ENCODE measurements at places on chromosomes 1 and 21.

- no peak for DNase-seq
Measured at GRCh38 chr1:200369706-200370105, 40.1 kb downstream of the ZNF281 start.

GRCh38 chr21:38832664-38833063, 26.9 kb downstream of the ETS2 start:
- no peak for DNase-seq

GRCh38 chr21:14911351-14911750, 153.4 kb downstream of the NRIP1 start:
- no peak for DNase-seq

DNA sequence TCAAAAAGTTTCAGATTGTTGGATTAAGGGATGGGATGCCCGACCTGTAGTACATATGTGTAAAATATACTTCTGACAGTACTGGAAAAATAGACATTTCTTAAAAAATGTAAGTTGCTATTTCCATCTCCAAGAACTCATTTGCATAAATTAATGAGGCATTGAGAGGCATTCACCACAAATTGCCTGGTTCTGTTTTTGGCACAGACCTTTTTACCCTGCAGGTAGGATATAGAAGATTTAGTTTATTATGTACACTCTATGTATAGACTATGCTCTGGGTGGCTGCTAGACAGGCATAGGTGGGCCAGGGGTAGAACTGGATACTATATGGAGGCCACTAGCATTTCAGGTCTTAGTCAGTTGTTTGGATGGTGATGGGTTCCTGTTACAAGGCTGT, 8.0 kb downstream of the CCDC17 start:
- DNase-seq: no peak

DNA sequence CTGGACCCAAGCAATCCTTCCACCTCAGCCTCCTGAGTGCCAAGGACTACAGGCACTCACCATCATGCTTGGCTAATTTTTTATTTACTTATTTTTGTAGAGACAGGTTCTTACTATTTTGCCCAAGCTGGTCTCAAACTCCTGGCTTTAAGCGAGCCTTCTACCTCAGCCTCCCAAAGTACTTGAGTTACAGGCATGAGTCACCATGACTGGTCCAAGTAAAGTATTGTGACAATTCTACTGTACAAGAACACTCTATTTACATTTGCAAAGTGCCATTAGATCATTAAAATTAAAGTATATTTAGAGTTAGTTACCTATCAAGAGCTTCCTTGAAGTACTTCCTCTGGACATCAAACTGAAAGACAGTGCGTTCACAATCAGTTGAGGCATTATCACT, 44.8 kb downstream of the NRDC start:
- DNase-seq: no peak

DNA sequence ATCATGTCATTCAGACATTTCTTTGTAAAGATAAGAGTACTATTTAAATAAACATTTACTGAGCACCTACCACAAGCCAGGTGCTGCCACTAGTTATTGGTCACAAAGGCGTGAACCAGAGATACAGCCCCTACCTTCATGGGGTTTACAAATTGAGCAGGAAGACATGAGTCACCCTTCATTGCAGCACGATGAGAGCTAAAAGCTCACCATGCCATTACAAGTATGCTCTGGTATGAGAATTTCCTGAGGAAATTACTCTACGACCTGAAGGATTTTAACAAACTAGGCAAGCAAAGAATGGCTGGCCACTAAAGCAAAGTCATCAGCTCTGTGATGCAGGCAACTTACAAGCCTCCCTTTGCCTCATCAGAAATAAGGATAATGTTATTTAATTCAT, 346.8 kb downstream of the BRINP2 start:
- no peak for DNase-seq

DNA sequence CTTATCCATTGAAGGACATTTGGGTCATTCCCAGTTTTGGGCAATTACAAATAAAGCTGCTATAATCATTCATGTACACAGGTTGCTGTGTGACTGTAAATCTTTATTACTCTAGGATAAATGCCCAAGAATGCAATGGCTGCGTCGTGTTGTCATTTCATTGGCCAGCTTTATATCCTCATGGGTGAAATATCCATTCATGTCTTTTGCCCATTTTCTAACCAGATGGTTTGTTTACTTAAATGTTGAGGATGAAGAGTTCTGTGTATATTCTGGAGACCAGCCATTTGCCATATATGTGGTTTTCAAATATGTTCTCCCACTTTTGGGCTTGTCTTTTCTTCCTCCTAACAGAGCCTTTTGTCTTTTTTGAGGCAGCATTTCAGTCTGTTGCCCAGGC, 25.3 kb downstream of the TRIM11 start:
- no peak for DNase-seq

GRCh38 chr1:48039088-48040054, 42.2 kb upstream of the TRABD2B start:
- DNase-seq: no peak

DNA sequence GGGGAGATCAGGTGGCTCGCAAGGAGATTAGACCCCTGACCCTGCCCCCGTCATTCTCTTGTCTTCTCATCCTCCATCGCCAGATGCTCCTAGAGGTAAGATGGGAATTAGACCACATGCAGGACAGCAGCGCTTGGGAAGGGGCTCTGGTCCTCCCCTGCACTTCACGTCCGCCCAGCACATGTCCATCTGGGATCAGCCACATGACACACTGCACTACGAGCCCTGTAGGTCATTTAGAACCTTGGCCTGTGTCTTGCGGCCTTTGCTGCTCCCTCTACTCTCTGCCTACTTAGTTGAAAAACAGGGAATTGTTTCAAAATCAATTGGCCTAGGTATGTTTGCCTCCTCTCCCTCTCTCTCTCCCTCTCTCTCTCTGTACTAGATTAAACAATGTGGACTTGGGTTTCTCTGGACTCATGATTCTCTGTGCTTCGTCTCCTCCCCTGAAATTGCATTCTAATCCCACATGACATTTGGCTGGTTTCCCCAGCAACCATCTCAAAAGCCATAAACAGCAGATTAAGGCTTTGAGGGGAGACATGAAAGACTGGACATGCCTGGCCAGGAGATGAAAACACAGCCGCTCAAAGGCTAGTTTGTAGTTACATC, 3.8 kb upstream of the NCMAP start:
- DNase-seq: no peak

DNA sequence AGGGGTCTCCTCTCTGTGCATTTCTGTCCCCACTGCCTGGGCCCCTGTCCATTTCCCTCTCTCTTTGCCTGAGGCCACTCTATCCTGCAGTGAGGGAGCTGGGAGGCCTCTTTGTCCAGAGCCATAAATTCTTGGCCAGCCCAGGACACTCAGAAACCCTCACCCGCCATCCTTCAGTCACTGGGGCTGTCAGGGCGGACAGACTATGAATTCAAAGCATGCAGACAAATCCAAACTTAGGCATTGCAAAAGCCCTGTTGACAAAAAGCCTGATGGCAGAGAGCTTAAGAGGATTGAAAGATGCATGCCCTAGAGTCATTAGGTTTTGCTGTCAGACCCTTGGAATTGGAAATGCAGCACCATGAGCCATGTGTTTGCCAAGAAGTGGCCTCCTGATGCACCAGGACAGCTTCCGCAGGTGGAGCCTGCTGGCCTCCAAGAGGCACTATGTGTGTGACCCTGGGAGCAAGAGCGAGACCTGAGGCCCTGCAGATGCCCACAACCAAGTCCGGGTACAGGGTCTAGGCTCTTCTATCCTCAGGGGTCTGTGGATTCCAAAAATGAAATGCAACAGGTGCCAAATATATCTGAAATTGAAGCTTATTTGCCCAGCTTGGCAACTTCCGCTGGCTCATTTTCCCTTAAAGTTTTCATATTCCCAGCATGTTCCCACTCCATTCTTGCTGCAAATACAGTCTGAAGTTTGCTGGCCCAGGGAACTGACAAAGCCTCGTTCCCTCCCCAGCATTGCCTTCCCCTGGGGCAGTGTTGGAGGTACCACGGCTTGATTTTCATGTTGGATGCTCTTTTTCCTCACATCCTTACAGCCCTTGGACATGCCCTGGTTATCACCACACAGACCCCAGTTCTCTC, 177.9 kb downstream of the PGBD5 start:
- no peak for DNase-seq

DNA sequence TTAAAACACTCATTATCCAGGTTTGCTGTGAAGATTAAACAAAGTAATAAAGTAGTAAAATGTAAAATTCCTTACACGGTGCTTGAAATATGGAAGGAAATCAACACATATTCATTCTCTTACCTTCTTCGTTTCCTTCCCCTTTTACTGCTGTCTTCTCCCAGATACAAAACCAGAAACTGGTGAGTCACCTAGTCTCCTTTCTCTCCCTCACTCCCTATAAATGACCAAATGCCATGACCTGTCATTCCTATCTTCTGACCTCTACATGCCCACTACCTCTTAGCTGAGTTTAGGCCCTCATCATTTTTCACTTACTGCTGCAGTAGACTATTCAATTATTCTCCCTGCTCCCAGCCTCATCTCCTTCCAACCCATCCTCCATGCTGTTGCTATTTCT, 4.3 kb upstream of the NR1I3 start:
- DNase-seq: no peak

- DNase-seq: no peak
Measured at GRCh38 chr21:38300141-38300578, 43.4 kb downstream of the KCNJ15 start.

GRCh38 chr21:31143036-31143435, 104.8 kb upstream of the KRTAP19-8 start:
- no peak for DNase-seq

GRCh38 chr1:48524892-48525467, 53.0 kb upstream of the SPATA6 start:
- DNase-seq: no peak

- no peak for DNase-seq
Measured at GRCh38 chr1:85245456-85245855, 14.0 kb downstream of the C1orf52 start.

DNA sequence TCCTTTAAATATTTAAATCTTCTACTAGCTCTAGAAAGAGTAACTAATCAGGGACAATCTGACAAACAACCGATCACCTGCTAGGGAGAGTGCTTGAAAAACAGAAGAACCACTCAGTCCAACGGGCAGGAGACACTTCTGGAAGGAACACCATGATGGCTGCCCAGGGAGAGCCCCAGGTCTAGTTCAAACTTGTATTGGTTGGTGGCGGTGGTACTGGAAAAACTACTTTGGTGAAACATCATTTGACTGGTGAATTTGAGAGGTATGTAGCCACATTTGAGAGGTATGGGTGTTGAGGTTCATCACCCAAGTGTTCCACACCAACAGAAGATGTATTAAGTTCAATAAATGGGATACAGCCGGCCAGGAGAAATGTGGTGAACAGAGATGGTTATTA, 4.8 kb upstream of the WDR47 start:
- no peak for DNase-seq

DNA sequence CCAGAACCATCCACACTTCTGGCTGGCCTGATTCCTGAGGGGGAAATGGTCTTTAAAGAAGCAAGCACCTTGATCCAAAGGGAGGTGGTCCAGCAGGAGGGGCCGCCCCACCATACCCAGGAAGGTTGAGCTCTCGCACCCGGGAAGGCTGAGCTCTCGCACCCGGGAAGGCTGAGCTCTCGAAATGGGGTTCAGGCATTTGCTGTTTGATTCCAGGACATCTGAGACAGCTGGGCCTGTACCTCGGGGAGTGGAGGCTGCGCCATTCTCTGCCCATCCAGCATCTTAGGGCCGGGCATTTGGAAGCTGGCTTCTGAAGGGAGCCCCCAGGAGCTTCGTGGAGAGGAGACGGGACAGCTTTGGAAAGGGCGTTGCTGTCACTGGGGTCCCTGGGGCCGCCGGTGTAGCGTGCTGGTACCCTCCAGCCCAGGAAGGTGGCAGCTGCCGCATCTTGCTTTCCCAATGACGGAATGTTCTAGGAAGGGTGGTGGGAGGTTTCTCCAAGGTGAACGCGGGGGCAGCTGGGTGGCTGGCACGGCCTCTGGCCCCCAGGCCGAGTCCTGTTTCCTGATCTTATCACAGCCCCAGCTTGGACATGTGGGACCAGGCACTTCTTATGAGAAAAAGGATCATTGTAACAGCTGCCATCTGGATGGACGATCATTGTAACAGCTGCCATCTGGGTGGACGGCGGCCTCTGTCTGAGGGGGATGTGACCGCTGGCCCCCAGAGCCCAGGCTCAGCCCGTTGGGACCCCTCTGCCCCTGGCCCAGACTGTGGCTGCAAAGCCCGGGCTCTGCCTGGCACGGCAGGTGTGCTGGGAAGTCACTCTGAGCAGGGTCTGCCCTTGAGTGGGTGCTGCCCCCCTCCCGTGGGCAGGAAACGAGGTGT, 61.6 kb downstream of the COL18A1 start:
- no peak for DNase-seq

- no peak for DNase-seq
Measured at GRCh38 chr1:54815086-54815876, 14.2 kb upstream of the TTC22 start.

GRCh38 chr1:94413311-94413710, 4.9 kb upstream of the ABCD3 start:
- no peak for DNase-seq

GRCh38 chr1:168917309-168917708, 188.3 kb upstream of the DPT start:
- DNase-seq: no peak

- DNase-seq: no peak
Measured at GRCh38 chr1:173064011-173064410, 13.3 kb upstream of the TNFSF18 start.

DNA sequence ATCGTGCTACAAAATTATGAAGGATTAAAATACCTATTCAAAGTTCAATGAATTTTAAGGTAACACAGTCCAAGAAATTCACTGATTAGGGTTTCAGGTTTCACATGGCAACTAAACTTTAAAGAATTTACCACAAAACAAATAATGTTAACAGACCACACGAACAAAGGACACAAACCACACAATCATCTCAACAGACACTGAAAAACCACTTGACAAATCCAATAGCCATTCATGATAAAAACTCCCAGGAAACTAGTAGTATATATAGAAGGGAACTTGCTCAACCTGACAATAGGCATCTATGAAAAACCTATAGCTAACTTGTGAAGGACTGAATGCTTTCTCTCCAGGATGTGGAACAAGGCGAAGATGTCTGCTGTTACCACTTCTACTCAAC, 21.1 kb upstream of the SH2D5 start:
- DNase-seq: no peak

GRCh38 chr1:165686971-165687433, 11.4 kb downstream of the ALDH9A1 start:
- no peak for DNase-seq

GRCh38 chr1:199786695-199787094, 240.8 kb upstream of the NR5A2 start:
- DNase-seq: no peak

Data from BE2C (cell line).